Stimulated activated CD4-positive, alpha-beta T cell treated with anti-CD3 and anti-CD28 coated beads, Interleukin-2, amount 100 ng/mL, for 24 hours (primary cell): ENCODE measurements at places on chromosomes 4 and X.
A peak's percentile ranks its signal among the peaks of the same experiment; 100 is the strongest.

GRCh38 chr4:5881340-5881739, 11.5 kb downstream of the CRMP1 start:
- DNase-seq, result no peak

- no peak for DNase-seq
These were observed 611.0 kb downstream of the NLGN4X start for GRCh38 chrX:5617666-5618065.

- DNase-seq, result no peak
These were observed 8.0 kb downstream of the BGN start for GRCh38 chrX:153502796-153503195.

DNA sequence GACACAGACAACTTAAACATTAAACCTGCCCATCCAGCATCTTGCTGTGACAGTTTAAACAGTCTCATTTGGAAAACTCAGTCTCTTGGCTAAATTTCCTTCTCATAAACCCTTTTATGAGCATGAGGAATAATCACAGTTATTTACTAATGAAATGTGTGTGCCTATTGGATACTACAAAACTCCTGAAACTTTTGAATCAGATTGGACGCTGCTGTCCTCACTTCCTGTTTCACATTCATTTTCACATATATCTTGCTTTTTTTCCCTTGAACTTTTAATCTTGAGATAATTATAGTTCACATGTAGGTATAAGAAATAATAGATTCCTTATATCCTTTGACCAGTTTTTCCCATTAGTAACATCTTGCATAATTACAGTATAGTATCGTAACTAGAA, 111.7 kb downstream of the CDKL5 start:
- no peak for DNase-seq

DNA sequence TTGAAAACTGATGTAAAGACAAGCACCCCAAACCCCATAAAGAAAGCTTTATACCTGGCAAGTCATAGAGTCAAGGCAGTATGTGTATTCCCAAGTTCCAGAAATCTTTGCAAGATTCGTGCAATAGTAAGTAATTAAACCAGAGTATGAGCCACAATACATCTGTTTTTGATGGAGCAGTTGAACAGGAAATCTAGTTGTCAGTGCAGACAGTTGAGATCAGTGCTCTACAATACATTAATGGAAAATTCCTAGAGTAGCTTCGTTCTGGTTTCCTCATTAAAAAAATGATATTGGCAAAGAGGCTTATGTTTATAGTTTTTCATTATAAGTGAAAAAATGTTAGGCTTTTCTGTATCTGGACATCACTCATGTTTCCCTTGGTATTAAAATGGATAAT, 575.3 kb downstream of the TRIML1 start:
- no peak for DNase-seq

DNA sequence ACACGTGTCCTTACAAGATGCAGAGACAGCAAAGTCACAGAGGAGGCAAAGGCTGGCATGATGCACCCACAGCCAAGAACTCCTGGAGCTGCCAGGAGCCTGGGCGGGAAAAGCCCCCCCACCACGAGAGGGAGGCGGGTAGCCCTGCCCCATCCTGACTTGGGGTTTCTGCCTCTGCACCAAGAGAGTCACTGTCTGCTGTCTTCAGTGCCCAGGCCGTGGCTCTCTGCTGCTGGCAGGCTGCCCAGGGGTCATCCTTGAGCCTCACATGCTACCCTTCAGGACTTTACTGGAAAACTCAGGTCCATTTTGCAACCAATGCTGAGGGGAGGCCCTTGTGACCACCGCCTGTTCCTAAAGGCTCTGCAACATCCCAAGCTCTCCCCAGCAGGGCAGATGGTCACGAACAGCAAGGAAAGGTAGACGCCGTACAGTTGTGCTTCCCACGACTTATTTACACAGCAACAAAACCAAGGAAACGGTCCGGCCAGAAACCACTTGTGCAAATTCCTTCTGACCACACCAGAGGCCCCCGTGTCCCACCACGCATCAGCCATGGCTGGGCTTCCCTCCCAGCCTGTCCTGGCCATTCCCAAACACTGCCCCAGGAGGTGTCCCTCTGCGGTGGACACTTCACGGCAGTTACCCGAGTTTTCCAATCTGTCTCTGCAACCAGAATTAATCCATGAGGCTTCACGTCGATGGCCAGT, 56.9 kb downstream of the ACOX3 start:
- DNase-seq, result no peak

- no peak for DNase-seq
These were observed 114.1 kb upstream of the PPARGC1A start for GRCh38 chr4:24003926-24004325.

- no peak for DNase-seq
These were observed 43.4 kb upstream of the GATB start for GRCh38 chr4:151804086-151804630.

- no peak for DNase-seq
These were observed 120.2 kb downstream of the FHIP1A start for GRCh38 chr4:151529187-151529586.

DNA sequence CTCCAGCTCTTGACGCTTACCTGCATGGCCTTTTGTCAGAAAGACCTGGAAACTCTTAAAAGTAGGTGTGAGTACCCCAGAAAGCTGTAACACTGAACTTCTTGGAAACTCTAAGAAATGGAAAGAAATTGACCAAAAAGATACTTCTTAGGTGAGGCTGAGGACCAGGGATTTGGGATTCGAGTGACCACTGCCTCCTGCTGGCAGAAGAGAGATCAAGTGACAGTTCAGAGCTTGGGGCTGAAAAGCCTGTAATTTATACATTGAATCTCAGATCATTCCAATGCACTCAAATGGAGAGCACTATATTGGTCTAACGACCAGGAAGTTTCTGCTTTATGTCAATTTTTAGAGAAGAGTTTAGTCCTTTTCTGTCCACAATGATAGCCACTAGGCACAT, 204.6 kb downstream of the PDGFRA start:
- DNase-seq, result no peak

GRCh38 chr4:6123116-6123515, 77.2 kb downstream of the JAKMIP1 start:
- no peak for DNase-seq

DNA sequence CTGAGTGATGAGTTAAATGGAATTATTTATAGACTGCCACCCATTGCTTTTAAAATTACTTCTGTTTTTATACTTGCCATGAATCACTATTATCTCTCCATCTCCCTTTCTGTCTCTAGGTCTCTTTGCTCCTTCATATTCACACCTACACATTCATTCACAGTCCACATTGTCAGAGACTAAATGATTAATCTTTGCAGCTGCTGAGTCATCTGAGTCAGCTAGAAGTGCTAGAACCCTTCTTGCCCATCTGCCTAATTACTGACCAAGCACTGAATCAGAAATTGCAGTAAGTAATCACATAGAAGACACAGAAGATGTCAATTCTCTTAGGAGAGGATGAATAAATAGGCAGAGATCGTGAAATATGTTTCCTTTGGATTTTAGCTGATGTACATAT, 31.6 kb upstream of the RPS6KA6 start:
- no peak for DNase-seq

DNA sequence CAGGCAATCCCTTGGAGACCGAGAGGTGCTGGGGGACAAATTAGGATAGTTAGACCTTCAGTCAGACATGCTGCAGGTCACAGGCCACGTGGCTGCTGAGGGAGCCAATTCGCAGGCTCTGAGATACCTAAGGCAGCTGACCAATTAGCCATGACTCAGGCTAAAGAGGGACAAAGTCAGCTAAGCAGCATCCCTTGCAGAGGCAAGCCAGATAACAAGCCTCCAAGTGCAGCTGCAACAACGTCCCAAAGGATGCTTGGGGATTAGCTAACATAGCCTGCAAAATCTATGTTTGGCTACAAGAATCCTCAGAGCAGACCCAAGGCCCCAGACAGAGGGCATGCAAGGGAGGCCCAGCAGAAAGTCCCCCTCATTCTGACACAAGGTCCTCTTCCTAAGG, 93.5 kb downstream of the SEL1L3 start:
- no peak for DNase-seq

GRCh38 chr4:45241976-45242375, 515.6 kb upstream of the GNPDA2 start:
- DNase-seq, result no peak

DNA sequence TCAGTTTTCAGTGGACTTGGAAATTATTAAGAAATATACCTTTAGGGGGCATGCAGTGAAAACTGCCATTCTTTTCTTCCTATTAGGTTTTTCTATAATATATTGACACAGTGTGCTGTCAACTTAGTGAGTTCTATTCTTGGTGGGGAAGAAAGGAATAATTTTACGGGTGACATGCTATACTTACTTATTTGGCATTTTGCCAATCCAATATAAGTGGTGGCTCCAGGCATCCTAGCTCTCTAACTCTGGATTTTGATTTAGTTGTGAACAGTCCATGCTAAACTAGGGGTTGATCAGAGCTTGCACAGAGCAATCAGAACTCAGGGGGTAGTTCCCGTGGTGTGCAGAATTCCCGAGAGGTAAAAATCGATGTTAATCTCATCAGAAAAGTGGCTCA, 277.7 kb upstream of the FTHL17 start:
- no peak for DNase-seq

DNA sequence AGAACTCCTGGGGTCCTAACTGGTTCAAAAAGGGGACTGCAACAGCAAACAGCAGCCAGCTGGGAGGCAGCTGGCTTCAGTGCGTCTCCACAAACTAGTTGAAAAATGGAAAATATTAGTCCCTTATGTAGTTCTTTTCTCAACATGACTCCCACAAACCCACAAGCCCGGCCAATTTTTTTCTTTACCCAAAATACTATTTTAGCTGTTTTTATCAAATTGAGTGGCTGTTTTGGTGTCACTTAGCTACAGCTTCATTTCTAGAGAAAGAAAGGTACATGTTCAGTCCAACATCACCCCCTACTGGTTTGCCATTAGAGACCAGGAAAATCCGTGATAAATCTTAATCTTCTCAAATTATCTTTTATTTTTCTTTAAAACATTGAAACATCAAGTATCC, 97.2 kb downstream of the GUCY2F start:
- no peak for DNase-seq

GRCh38 chr4:123802082-123802645, 405.6 kb downstream of the SPRY1 start:
- no peak for DNase-seq

DNA sequence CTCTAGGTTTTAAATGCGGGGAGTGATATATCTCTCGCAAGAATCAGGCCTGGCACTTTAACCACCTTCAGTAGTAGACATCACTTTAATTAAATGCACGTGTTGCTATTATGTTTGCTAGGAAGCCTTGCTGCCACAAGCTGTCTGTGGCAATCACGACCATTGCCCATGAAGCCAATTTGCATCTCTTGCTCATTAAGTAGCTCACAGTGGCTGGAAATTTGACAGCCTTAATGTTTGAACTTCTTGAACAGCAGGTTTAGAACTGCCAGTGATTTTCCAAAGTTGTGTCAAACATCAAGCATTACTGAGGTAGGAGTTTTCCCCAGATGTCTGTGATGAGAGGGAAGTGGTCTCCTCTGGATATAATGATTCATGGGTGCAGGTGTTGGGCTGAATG, 642.3 kb upstream of the CPEB2 start:
- no peak for DNase-seq

DNA sequence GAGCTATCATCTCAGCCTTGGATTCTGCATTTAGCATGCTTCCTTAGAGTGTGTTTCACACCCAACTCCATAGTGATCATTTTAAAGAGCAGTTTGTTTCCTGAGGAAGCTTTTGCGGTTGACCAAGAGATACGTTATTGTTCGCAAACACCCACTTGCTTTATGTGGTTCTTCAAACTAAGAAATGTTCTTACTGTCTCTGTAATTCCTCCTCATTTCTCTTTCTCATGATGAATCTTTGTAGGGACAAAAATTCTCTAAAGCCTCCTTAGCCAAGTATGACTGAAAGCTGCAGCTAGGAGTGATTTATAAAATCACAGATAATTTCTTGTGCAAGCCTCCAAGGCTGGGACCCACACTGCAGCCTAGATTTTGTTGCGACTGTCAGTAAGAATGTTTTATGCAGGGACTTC, 10.0 kb downstream of the TNIP3 start:
- DNase-seq, result no peak

DNA sequence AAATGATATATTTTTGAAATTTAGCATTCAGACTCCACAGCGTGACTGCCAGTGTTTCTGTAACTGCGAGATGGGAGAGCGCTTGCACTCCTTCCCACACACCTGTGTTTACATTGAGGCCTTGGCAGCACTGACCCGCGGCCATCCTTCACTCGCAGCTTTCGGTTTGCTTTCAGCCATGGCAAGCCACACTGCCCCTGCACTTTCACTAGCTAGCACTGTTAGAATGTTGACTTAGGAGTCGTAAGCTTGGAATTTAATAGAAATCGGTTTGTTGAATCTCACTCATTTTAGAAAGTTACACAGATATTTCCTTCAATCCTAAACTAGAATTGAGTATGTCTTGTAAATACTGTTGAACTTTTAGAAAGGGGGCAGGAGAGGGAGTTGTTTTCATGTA, 136.2 kb downstream of the CFAP299 start:
- DNase-seq, result no peak

- DNase-seq, result no peak
These were observed 449.7 kb upstream of the KLHL4 start for GRCh38 chrX:87067795-87068369.

DNA sequence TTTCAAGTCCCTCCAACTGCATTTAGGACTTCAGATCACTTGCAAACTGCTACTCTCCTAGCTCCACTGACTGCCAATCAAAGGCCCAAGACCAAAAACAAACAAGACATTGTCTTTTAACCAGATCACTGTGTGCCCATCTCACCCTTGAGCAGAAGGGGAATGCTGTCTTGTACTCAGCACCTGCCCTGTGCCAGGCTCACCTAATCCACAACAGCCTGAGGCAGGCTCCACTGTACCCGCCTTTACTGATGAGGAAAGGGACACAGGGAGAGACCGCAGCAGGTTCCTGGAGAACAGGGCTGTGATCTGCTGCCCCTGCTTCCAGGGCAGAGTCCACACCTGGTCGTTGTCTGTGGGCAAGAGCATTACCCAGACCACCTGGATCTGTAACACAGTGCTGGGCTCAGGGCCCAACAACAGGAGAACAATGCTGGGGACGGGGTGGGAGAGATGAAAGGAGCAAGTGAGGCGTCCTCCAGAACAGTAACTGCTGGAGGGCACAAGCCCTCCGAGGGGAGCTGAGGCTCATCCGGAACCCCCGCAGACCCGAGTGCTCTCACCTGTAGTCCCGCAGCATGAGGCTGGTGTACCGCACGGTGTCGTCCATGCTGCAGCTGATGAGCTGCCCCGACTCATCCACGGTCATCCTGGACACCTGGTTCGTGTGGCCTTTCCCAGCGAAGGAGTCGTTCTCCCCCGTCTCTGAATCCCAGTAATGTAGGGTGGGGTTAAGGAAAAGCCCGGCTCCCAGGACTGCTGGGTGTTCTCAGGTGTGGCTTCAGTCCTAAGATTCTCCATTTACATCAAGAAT, 33.9 kb downstream of the WDR1 start:
- peak; percentile 6 for DNase-seq

GRCh38 chr4:40550948-40551462, 78.7 kb downstream of the RBM47 start:
- DNase-seq, result no peak
